Esophagus squamous epithelium (tissue), 5 donors: ENCODE measurements at places on chromosomes 7 and 10.

GRCh38 chr7:1787241-1787640 is 117.2 kb downstream of the ELFN1 start:
- no peak for DNase-seq

- no peak for DNase-seq
These were observed 52.5 kb upstream of the GRB10 start for GRCh38 chr7:50835156-50835555.

DNA sequence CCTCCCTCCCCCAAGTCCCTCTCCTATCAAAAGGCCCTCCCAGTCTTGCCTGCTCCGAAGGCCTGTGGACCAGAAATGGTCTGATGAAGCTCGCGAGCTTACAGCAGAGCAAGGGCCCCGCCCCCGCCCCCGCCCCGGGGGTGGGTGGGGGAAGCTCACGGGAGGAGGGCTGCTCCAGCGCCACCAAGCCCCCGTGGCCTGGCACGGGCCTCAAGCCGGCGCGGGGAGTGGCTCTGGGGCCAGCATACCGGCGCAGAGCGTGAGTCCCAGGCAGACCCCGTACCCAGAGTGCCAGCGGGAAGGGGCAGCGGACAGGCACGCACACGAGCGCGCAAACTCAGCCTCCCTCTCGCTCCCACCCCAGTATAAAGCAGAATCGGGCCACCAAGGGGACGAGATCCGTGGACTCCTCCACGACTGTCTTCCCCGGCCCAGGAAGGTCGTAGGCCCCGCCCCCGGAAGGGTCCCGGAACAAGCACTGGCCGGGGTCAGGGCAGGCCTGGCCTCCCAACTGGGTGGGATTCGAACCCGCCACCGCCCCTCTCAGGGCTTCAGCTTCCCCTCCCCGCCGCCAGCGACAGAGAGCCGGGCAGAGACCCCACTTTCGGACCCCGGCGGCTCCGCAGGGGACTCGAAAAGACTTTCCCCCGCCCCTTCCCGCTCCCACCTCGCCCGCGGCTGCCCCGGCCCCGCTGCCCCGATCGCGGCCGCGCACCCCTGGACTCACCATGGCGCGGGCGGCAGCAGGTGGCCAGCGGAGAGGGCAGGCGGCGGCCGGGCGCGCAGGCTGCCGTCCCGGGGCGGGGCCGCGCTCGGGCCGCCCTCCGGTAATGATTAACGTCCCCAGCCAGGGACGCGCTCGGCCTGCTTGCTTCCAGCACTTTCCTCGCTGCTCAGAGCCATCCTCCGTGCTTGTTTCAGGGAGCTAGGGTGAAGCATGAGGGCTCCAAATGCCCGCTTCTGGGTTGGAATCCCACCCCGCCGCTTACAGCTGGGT is at the start of gene PCBD1:
Gene PCBD1, minus strand, starts transcription at position 762 of the 997 bp plus-strand sequence. Its CDS starts 32 bp downstream, at position 730.
- no peak for DNase-seq

DNA sequence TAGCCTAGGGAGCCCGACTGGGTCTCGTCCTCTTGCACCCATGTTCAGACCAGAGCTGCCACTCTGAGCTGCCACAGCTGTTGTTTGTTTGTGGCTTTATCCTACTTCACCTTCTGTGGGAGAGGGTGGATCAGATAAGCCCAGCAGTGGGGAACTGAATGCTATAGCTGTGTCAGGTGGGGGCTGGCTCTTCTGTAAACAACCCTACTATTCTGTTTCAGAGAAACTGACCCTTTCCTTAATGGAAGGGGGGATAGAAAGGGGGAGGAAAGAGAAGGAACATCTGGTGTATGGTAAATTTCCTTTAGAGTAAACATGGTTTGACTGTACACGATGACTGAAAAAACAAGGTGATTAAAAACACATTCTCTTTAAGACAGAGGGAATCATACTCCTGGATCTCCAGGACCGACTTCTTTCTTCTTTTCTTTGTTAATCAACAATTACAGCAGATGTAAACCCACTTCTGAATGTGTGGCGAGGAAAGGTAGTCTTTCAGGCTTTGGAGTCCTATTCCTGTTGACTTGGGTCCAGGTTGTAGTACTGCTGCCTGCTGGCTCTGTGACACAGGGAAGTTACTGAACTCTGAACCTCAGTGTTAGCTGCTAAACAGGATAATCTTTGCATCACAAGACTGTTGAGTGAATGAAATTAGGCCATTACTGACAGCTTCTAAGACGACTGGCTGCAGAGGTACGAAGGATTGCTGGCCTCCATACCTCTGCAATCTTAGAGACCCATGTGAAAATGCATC is 6.0 kb downstream of the PRXL2A start:
- DNase-seq, result no peak

- no peak for DNase-seq
These were observed 14.2 kb upstream of the CAMK2G start for GRCh38 chr10:73888514-73888913.

DNA sequence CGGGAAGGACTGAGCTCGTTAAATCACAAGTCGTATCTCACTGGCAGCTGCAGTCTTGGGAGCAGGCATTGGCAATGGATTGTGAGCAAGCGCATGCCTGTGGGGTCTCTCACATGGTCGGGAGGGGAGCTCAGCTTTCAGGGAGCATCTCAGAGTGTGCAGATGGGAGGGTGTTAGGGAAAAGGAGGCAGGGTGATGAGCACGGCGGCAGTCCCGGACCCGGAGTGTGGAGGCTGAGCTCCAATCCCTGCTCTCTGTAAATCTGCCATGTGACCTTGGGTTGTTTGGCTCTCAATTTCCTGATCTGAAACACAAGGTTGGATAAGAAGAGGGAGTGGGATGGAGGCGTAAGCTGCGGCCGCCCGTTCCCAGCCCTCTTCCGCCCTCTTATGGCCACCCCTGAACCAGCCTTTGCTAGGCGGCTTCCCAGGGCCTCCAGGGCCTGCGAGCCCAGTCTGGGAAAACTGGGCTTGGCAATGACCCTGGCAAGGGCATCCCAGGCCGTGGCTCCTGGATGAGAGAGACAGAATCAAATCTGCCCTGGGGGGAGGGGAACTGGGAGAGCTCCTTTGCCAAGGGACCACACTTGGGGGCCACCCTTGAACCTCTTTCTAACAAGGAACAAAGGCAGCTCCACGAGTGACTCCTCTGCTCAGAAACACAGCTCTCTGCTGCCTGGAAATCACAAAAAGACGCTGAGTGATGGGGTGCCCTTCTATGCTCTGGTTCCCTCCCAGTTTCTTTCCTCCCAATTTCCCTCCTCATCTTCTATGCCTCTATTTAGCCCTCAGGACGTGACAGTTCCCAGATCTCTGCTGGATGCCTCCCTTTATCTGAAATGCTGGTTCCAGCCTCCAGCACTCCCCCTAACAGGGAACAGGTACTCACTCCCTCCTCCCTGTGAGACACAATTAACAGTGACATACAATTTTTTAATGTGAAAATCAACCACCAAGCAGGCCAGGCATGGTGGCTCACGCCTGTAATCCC is 41.7 kb upstream of the LOXL4 start:
- no peak for DNase-seq
